CD4-positive, alpha-beta T cell treated with Interleukin-2 at 100 ng/mL for 4 hours (primary cell): ENCODE measurements at places on chromosomes 2 and 18.

- DNase-seq = no peak
Measured at GRCh38 chr18:80194874-80195570, 52.3 kb downstream of the PARD6G start.

DNA sequence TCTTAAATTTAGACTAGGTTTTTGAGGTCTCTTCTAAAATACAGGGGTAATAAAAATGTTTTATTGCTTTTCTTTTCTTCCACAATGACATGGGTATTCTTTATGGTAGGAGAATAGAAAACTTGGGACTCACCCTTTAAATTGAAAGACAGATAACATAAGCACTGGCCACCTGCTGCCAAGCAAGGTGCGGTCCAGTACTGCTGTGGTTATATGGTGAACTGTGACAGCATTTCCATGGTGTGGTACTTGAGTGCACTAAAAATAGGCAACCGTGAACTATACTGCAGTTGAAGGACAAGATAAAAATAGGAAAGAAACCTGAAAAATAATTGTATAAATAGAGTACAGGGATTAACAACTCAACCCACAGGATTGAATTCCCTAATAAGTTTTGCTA lies 54.4 kb upstream of the GRB14 start:
- no peak for DNase-seq

DNA sequence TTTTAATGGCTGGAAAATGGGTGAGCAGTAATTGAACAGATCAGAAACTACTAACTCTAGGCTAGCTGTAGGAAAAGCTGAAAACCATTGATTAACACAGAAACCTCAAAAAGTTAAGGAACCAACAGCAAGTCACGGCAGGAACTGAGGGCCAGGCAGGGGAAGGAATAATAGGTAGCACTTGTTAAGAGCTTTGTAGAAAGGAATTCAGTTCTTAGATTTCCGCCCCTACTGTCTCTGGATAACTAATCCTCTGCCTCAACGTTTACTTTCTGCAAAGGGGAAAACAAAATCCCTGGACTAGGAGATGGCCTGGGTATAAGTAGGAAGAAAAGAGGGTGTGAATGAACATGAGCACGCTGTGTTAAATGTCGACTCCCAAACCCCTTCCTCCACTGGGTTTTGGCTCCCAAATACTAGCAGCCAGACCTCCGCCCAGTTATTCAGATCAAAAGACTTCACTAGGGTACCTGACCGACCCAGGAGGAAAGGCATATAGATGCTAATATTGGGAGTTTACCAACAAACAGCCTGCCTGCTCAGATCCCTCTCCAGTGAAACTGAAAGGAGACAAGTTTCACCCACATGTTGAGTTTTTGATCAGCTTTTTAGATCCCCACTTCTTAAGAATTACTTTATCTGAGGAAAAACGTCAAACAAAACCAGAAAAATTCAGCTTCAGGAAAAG lies 12.4 kb downstream of the SMAD2 start:
- no peak for DNase-seq

DNA sequence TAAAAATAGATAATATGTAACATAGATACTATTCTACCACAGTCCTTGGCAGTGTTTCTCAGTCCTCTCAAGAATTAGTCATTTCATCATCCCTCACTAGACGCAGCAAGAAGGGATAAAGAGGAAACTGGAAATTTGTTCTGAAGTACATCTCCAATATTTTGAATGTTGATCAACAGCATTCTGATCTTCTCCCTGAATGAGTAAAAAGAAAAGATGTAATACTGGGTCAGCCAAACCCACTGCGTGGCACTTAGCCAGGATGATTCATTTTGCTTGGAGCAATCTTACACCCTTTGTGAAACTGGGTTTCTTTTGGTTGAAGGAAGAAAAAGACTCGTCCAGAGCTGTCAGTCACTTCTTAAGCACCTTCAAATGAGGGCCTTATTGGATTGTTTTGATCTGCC lies 54.1 kb downstream of the TAF1B start:
- DNase-seq = peak; percentile 1

GRCh38 chr2:226909126-226909525 lies 73.3 kb downstream of the RHBDD1 start:
- DNase-seq = no peak

- no peak for DNase-seq
Measured at GRCh38 chr18:48391868-48392267, 17.3 kb downstream of the ZBTB7C start.

DNA sequence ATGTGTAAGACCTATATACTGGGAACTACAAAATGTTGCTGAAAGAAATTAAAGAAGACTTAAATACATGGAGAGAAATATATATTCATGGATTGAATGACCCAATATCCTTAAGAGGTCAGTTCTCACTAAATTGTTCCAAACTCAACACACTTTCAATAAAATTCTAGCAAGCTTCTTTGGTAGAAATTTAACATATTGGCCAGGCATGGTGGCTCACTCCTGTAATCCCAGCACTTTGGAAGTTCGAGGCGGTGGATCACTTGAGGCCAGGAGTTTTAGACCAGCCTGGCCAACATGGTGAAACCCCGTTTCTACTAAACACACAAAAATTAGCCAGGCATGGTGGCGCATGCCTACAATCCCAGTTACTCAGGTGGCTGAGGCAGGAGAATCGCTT lies 33.6 kb upstream of the MYCN start:
- DNase-seq = no peak
